ENCODE measurements at places on chromosomes 2 and 18.

DNA sequence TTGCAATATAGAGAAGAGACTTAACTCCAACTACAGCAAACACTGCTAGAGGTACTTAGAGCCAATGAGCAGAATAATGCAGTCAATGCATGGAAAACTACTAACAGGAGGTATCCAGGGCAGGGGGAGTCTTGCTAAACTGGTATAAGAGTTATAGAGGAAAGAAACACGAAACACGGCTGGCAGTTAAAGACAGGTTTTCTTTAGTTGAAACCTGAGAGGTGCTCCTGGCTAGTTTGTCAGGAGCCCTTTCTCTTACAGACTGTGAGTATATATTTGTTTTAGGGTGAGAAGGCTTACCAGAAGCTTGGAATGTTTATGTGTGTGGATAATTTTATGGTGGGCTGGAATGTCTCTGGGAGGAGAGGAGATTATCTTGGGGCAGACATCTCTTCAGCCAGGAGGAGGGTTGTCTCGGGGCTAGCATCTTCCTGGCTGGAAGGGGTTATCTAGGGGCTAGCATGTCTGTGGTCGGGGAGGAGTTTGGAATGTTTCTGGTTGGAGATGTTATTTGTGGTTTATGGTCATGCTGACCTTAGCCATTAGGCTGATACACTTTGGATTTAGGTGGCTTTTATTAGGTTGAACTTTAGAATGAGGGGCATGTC is 1048.8 kb downstream of the DPP10 start:
- DNase-seq, result no peak

- no peak for DNase-seq
Measured at GRCh38 chr2:235064976-235065375, 113.2 kb downstream of the SH3BP4 start.

- no peak for DNase-seq
Measured at GRCh38 chr2:78734221-78734620, 291.3 kb upstream of the REG3G start.

DNA sequence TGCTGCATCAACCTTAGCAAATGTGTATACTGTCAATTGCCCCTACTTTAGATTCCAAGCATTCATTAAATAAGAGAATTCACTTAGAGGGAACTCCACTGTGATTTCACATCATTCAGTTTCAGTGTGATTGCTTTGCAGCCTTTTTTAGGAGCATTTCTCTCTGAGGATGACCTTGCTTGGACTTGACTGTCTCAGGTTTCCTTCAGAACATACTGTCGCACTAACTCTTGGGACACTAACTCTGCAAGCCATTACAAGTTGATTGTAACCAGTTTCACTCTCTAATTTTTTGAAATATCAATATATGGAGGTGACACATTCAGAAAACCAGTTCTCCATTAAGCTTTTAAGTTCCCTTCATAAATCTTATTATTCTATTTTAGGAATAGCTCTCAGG is 6.6 kb upstream of the ZCCHC2 start:
- no peak for DNase-seq

- DNase-seq, result no peak
Measured at GRCh38 chr2:182977463-182977862, 60.8 kb downstream of the NCKAP1 start.

DNA sequence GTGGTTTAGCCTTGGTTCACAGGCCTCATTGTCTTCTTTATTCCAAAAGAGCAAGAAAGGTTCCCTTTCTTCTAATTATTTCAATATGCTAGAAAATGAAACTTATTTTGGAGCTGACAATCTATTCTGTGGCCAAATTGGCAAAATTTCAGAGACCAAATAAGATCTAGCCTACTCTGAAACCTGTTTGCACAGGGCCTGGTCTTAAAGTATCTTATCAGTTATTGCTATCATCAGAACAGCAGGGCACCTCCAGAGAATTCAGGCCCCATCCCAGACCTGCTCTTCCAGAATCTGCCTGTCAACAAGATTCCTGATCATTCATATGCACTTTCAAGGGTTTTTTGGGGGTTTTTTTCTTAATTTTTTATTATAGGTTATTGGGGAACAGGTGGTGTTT is 198.7 kb downstream of the ANAPC1 start:
- no peak for DNase-seq

DNA sequence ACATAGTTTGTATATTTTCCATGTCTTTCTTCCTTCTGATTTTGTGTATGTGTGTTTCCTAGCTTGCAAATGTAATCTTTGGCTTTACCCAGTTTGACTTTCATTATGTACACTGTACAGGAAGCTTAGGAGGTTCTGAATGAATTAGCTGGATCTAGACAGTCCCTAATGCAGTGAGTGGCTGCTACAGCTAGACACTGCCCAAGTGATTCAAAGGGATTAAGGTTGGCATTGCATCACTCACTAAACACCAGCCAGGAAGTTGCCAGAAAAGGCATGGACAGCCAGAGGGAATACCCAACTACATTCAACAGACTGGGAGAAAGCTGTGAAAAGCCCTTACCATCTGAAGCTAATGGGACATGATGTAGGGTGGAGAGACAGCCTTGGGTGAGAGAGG is 316.0 kb upstream of the MEX3C start:
- DNase-seq, result no peak

- DNase-seq, result no peak
Measured at GRCh38 chr18:79736846-79737245, 57.2 kb downstream of the CTDP1 start.

GRCh38 chr18:70329071-70329470 is 40.2 kb downstream of the SOCS6 start:
- DNase-seq, result peak; percentile 12

Data from dermis microvascular lymphatic vessel endothelial cell (primary cell).